Stimulated activated CD8-positive, alpha-beta memory T cell treated with anti-CD3 and anti-CD28 coated beads, Interleukin-7, amount 100 ng/mL, for 4 hours (primary cell): ENCODE measurements at places on chromosomes 16 and 17.

GRCh38 chr17:39671651-39672521, 3.6 kb downstream of the PNMT start:
- no peak for DNase-seq

DNA sequence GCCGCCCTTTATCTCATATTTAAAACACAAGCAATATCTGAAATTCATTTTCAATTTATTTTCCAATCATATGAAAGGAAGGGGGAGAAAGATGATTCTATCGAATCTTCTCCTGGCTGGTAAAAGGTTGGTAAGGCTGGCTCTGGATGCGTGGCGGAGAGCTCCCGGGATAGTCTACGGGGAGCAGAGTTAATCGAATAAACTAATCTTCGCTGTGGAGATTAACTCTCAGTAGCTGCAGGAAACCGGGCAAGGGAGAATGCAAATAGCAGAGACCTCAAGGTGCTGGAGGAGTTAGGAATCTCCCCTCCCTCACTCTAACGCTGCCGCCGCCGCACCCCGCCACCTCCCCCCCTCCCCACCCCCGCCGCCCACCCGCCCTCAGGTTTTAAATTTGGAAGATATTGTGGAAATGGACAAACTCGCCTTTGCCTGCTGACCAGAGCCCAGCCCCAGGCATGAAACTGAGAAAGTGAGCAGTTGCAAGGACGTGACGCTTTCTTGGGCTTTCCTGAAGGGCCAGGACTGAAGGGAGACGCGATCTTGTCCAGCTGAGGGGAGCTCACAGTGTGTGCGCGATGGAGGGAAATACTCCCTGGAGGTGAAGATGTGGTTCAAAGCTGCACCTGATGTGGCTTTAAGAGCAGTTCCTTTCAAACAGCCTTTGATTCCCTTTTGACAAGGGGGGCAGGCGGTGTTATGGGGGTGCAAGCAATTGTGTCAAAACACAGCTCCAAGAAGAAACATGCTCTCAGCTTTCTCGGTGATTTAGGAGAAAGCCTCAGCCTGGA, 308.2 kb upstream of the IRX3 start:
- DNase-seq, result no peak

DNA sequence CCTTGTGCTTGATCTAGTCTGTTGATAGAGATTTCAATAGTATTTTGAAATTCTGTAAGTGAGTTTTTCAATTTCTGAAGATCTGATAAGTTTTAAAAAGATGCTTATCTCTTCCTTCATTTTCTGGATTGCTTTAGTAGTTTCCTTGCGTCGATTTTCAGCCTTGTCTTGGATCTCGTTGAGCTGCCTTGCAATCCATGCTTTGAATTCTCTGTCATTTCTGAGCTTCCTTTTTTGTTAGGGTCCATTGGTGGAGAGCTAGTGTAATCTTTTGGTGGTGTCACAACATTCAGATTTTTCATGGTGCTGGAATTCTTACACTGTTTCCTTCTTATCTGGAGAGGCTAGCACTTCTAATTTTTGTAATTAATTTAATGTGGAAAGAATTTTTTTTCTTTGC, 61.1 kb downstream of the SLFN11 start:
- no peak for DNase-seq

DNA sequence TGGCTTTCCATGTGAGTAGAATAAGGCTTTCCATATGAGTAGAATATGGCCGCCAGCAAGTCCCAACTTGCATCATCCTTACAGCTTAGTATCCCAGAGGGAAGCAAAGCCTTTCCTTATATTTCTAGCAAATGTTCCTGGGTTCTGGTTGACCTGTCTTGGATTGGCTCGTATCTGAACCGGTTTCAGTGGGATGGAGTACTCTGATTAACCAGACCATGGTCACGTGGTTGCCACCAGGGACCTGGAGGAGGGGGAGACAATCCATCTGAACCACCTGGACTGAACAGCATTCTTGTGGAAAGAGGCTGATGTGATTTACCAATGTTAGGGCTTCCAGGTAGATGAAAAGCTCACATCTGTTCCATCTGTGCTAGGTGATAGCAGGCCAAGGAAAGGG, 89.0 kb downstream of the SHISA6 start:
- no peak for DNase-seq

- no peak for DNase-seq
Observed at GRCh38 chr17:39981207-39981741, 667 bp downstream of the PSMD3 start.

- no peak for DNase-seq
Observed at GRCh38 chr16:53159781-53160436, 105.1 kb downstream of the CHD9 start.

DNA sequence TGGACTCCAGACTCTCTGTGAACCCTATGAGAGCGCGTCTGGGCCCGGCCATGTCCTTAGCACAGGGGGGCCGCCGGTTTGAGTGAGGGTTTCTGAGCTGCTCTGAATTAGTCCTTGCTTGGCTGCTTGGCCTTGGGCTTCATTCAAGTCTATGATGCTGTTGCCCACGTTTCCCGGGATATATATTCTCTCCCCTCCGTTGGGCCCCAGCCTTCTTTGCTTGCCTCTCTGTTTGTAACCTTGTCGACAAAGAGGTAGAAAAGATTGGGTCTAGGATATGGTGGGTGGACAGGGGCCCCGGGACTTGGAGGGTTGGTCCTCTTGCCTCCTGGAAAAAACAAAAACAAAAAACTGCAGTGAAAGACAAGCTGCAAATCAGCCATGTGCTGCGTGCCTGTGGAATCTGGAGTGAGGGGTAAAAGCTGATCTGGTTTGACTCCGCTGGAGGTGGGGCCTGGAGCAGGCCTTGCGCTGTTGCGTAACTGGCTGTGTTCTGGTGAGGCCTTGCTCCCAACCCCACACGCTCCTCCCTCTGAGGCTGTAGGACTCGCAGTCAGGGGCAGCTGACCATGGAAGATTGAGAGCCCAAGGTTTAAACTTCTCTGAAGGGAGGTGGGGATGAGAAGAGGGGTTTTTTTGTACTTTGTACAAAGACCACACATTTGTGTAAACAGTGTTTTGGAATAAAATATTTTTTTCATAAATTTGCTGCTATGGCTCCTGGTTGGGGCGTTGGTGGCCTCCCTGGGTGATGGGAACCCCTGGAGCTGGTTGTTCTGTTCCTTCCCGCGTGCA, 23.1 kb downstream of the STAT5A start:
- no peak for DNase-seq

- no peak for DNase-seq
Observed at GRCh38 chr17:42760652-42761581, at the start of gene RAMP2. TSS of gene RAMP2 (plus strand) at chr17:42761227. CDS start at chr17:42761262, 35 bp downstream.
